ENCODE measurements at places on chromosomes 4 and X. TPM values are rescaled to one million over a fixed set of nuclear protein-coding genes. Genes with fewer than 3 reads are reported as not detected.

DNA sequence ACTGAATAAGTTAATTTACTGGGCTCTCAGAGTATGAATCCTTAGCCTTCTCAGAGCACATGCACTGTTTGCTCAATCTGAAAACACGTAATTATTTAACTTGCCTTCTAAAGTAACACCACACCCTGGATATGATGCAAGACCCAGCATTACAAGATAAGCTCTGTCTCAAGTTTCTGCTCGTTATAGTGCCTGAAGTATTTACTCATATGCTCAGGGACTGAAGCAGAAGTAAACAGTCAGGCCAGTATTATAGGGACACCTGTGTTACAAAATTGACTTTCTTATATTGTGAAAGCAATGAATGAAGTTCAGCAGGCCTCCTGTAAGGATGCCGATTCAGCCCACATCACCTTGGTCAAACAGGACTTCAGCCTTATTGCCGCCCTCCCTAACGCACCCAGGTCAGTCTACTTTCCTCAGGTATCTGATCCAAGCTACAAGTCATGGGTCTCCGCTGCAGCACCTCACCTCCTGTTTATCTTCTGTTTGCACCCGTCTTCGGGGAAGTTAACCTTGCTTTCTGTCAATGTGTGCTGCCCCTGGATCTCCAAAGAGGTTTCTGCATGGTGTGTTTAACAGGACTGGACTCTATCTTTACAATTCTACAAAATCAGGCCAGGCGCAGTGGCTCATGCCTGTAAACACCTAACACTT is 42.8 kb upstream of the KLF3 start:
- peak overlapping the region; percentile 78 for H3K27ac ChIP-seq
- no peaks in the 10 kb centered on the region for H3K27me3 ChIP-seq

GRCh38 chr4:183987987-183988392 is 82.9 kb downstream of the STOX2 start:
- peak; percentile 77 for DNase-seq
- H3K4me3 ChIP-seq = peak overlapping the region; percentile 59
- no peaks in the 10 kb centered on the region for H3K27me3 ChIP-seq
- peaks cover 6% of the 10 kb centered on the region for H3K4me1 ChIP-seq

DNA sequence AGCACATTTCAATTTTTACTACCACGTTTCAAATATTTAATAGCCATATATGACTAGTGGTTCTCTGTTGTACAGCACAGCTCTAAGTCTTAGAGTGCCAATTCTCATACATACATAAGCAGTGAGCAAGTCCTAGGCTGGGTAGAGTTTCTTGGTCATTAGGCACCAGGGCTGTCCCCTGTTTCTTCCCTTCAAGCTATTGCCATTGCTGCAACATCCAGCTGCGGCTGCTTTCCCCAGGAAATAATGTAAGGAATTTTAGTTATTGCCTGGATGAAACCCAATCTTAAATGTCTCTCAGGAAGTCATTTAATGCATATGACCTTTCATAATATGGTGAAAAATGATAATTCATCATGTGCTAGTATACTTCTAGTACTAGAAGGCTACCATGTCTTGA is 74.1 kb upstream of the PPP3CA start:
- DNase-seq = no peak
- H3K36me3 ChIP-seq = no peaks in the 10 kb centered on the region
- no peaks in the 10 kb centered on the region for H3K4me1 ChIP-seq
- H3K27ac ChIP-seq = no peak overlapping the region
- no peaks in the 10 kb centered on the region for H3K27me3 ChIP-seq
- H3K4me3 ChIP-seq = no peak overlapping the region

GRCh38 chrX:39907964-39908661 is 189.6 kb downstream of the BCOR start:
- peak; percentile 73 for DNase-seq
- peaks cover 13% of the 10 kb centered on the region for H3K27me3 ChIP-seq
- H3K4me3 ChIP-seq = peak overlapping the region; percentile 16
- H3K27ac ChIP-seq = peak overlapping the region; percentile 73
- no peaks in the 10 kb centered on the region for H3K36me3 ChIP-seq

- H3K4me3 ChIP-seq = no peak overlapping the region
- H3K36me3 ChIP-seq = no peaks in the 10 kb centered on the region
- H3K4me1 ChIP-seq = no peaks in the 10 kb centered on the region
Measured at GRCh38 chrX:80648023-80648422, 161.7 kb downstream of the BRWD3 start.

GRCh38 chr4:47827343-47828047 is 10.4 kb downstream of the CORIN start:
- no peaks in the 10 kb centered on the region for H3K27me3 ChIP-seq
- DNase-seq = no peak
- no peak overlapping the region for H3K27ac ChIP-seq

- H3K27ac ChIP-seq = no peak overlapping the region
- no peak for DNase-seq
- H3K4me3 ChIP-seq = no peak overlapping the region
Measured at GRCh38 chrX:9656277-9656676, 109.4 kb downstream of the GPR143 start.

- H3K27ac ChIP-seq = peak overlapping the region; percentile 98
- H3K4me1 ChIP-seq = peaks cover 56% of the 10 kb centered on the region
- H3K27me3 ChIP-seq = no peaks in the 10 kb centered on the region
- H3K36me3 ChIP-seq = no peaks in the 10 kb centered on the region
- H3K4me3 ChIP-seq = peak overlapping the region; percentile 87
Measured at GRCh38 chr4:87005369-87005689, 70.5 kb downstream of the AFF1 start.

DNA sequence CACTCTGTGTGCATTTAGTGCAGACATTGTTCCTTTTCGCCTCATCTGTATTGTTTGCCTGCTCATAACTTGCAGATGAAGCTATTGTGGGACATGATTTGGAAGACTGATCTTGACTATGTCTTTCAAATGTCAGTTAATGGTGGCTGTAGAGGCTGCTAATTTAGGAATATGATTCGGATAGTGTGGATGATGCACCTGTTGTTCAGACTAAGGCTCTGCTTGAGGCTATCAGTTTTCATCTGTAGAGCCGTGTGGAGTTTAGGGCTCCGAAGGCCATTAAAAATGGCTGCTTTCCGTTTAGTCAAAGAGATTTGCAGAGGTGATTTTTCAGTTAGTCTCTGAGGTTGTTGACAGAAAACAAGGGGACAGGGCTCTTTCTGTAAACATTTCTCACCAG is 102.0 kb downstream of the GBA3 start:
- H3K36me3 ChIP-seq = no peaks in the 10 kb centered on the region
- no peaks in the 10 kb centered on the region for H3K4me1 ChIP-seq
- H3K27ac ChIP-seq = no peak overlapping the region
- no peak for DNase-seq

- H3K27ac ChIP-seq = peak overlapping the region; percentile 97
- no peaks in the 10 kb centered on the region for H3K27me3 ChIP-seq
- peaks cover 10% of the 10 kb centered on the region for H3K4me1 ChIP-seq
- H3K4me3 ChIP-seq = peak overlapping the region; percentile 93
- H3K36me3 ChIP-seq = peaks cover 3% of the 10 kb centered on the region
Measured at GRCh38 chr4:25913056-25913850, 767 bp upstream of the SMIM20 start.

DNA sequence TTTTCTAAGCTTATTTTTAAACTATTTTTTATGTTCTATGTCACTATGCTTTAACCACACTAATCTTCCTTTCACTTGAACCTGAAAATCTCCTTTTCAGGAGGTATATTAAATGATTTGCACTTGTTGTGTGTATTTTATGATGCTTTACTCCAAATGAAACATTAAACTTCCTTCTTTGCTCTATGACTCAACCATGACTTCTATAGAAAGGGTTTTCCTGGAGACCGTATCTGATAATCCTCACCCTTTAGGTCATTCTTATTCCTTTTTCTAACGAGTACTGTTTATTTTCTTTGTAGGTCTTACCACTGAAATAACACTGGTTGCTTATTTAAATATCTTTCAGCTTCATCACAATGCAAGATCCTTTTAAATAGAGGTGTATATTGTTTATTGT is 1163.2 kb downstream of the PCDH18 start:
- no peak for DNase-seq
- no peak overlapping the region for H3K27ac ChIP-seq
- no peaks in the 10 kb centered on the region for H3K36me3 ChIP-seq
- H3K4me1 ChIP-seq = no peaks in the 10 kb centered on the region

- H3K27ac ChIP-seq = no peak overlapping the region
- H3K27me3 ChIP-seq = no peaks in the 10 kb centered on the region
- no peak overlapping the region for H3K4me3 ChIP-seq
- H3K4me1 ChIP-seq = no peaks in the 10 kb centered on the region
- DNase-seq = no peak
- no peaks in the 10 kb centered on the region for H3K36me3 ChIP-seq
Measured at GRCh38 chr4:83342476-83342875, 7.8 kb upstream of the HPSE start.

GRCh38 chrX:110318664-110318968 is 731 bp upstream of the AMMECR1 start:
- H3K36me3 ChIP-seq = no peaks in the 10 kb centered on the region
- DNase-seq = no peak
- H3K27me3 ChIP-seq = no peaks in the 10 kb centered on the region
- H3K4me1 ChIP-seq = no peaks in the 10 kb centered on the region
- peak overlapping the region; percentile 70 for H3K27ac ChIP-seq

DNA sequence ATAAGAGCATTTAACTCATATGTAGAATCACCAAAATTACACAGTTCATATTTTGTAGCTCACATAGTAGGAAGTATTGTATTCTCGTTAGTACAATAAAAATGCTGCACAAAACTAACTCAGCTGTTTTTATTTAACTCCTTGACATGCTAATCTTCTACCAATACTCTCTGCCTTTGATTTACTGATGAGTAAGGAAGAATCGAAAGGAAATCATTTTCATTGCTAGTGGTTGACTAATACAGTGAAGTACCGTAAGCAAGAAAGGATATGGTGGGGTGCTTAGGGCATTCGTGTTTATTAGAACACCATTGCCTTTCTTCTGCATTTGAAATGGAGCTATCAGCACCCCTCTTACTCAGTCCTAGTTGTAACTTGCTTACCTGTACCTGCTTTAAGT is 1239.1 kb upstream of the TENM3 start:
- H3K27me3 ChIP-seq = no peaks in the 10 kb centered on the region
- H3K4me1 ChIP-seq = no peaks in the 10 kb centered on the region
- no peak for DNase-seq
- no peaks in the 10 kb centered on the region for H3K36me3 ChIP-seq
- H3K4me3 ChIP-seq = no peak overlapping the region

DNA sequence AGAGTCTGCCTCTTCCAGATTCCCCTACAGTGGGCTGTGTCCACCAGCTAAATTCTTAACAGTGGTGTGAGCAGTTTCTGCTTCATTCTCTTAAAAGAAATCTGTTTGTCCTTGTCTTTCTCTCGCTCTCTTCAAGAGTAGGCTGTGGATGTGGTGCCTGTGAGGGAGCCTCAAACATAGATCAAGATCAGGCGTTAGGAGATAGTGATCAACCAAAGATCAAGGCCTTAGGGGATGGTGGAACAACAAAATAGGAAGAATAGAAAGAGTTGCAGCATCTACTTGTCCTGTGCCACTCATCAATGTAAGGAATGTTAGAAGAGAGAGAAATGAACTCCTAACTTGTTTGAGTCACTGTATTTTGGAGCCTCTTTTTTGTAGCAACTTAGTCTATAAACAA is 144.2 kb downstream of the AASDH start:
- H3K4me1 ChIP-seq = no peaks in the 10 kb centered on the region
- no peak for DNase-seq
- no peaks in the 10 kb centered on the region for H3K27me3 ChIP-seq
- H3K27ac ChIP-seq = no peak overlapping the region
- H3K36me3 ChIP-seq = no peaks in the 10 kb centered on the region

DNA sequence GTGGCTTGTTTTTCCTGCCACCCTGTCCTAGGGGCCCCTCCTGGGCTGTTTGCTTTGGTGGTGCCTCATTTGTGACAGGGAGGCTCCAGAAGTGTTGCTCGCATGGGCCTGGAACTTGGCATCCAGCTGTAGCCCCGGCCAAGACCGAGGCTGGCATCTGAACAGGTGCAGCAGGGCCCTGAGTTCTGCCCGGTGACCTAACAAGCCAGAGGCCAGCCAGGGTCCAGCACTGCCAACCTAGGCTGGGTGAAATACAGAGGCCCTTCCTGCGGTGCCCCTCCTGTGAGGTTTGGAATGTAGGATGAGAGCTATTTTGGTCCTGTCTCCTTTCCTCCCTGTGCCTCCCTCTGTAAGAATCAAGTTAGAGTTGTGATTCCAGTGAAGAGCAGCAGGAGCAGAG is 58.5 kb downstream of the STARD8 start:
- DNase-seq = peak; percentile 76
- H3K36me3 ChIP-seq = no peaks in the 10 kb centered on the region
- peaks cover 39% of the 10 kb centered on the region for H3K4me1 ChIP-seq
- H3K27me3 ChIP-seq = no peaks in the 10 kb centered on the region

DNA sequence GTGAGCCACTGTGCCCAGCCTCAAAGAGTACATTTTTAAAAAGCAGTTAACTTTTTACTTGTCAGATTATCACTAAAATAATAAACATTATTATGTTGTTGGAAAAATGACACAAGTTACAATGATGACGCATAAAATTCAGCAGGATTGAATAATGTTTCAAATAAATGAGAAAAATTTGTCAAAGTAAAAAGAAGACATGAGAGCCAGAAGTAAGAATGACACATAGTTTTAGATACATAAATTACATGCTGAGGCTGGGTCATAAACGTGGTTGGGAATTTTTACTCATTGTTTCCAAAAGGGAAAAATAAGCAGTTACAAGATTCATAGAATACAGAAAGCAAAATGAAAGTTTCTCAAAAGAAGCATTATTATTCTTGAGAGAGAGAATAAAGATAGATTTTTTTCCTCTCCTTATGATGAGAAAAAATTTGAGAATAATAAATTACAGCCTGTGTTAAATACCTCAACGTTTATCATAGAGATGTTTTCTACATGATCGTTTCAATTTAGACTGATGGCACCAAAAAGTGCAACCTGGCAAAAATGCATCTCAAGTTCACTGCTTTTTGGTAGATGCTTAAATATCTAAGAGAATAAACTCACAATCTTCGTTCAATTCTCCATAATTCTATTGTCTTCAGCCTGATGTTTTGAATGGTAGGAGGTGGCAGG is 40.4 kb downstream of the GUCY1B1 start:
- H3K27me3 ChIP-seq = no peaks in the 10 kb centered on the region
- no peak overlapping the region for H3K27ac ChIP-seq
- no peak for DNase-seq
- no peak overlapping the region for H3K4me3 ChIP-seq

DRP2 gene
- polyA plus RNA-seq = 0.08 TPM

CTAG1A gene
- polyA plus RNA-seq = not detected

NUDT10 gene
- polyA plus RNA-seq = 0.09 TPM

BTC gene
- polyA plus RNA-seq = 0.18 TPM

ZNF185 gene
- polyA plus RNA-seq = 0.79 TPM

HELT gene
- polyA plus RNA-seq = not detected

GABRQ gene
- not detected for polyA plus RNA-seq

Data from psoas muscle (tissue), 8 donors.